ENCODE measurements at places on chromosomes 12 and 14.
A peak's percentile ranks its signal among the peaks of the same experiment; 100 is the strongest.

GRCh38 chr14:69650948-69651369, 39.6 kb downstream of the SUSD6 start:
- no peak for DNase-seq

DNA sequence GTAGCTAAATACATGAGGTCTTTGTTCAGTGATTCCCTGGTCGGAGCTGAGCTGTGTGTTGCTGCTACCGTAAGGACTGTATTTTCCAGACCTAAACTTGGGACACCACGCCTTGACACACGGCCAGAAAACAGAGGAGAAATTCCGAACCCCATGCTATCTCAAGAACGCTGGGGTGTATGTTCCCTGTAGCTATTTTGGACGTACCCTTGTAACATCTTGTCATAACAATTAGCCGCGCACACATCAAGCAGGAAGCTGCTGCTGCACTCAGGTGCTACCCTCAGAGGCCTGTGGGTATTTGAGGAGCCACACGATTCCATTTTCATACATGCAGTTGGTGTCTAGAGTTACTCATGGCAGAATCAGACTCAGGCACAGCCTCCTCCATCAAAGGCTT, 255.0 kb downstream of the TMEM132C start:
- no peak for DNase-seq

DNA sequence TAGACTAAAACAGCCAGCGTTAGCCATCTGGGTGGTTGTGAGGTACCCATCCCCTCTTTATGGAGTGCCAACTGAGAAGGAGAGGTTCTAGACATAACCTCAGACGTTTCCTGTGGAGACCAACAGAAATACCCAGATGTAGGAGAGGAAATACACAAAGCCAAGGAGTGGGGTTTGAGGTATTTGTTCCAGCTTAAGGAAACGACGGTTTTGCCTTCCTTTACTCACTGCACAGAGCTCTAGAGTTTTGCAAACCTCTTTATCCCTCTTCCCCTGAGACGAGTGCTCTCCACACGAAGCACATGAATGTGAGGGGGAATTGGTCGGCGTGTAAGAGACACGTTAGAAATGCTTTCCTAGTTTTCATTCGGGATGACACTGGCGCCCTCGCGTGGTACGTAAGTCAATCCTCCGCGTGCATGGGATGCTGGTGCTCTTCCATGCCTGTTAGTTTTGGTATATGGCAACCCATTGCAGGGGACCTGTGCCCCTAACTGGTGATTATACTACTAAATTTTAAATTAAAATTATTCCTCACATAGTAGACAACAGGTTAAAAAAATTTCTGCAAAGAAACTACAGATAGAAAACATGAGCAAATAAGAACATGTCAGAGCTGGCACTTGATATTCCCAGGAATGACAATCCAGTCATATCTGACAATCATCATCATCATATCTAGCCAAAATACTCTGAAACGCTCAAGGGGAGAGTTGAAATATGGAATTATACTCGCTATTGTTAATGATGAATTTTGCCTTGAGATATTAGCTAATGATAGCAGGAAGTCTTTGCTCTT, 121.7 kb downstream of the PPM1H start:
- DNase-seq, result peak; percentile 55

- DNase-seq, result peak; percentile 61
Observed at GRCh38 chr14:100246809-100247428, 8.0 kb downstream of the YY1 start.

GRCh38 chr14:56122301-56122700, 4.1 kb downstream of the PELI2 start:
- DNase-seq, result no peak

DNA sequence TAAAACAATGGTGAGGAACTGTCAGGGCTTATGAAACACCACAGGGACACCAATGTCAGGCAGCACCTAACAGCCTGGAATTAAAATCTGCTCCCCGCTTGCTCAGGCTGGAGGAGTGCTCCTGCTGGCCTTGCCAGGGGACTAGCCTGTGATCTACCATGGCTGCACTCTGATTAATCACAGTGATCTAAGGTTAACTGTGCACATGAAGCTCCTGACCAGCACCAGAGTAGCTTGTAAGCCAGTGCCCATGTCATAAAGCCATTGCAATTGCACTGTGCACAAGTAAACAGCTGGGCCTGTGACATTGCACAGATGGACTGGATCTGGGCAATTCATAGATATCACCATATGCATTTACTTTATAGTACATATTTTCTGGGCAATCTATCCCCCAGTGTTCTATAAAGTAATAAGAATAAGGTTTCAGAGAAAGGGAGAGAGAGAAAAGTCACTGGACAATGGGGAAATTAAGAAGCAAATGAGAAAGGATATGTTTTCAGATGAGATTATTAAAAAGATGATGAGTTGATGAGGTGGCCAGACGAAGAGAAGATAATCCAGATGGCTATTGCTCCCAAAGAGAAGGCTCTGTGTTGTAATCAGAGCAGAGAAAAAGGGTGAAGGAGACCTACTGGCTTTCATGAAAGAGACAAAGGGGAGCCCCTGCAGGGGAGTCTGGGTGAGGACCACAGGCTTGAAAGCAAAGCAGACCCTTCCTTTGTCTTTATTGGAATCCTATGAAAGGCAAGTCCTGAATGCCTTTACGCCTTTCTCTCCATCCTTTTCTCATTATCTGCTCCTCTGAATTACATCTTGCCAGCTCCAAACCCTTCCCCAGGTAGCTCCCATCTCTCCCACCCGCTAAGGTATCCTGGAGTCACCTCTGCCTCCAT, 145.8 kb downstream of the SLC38A6 start:
- DNase-seq, result no peak

DNA sequence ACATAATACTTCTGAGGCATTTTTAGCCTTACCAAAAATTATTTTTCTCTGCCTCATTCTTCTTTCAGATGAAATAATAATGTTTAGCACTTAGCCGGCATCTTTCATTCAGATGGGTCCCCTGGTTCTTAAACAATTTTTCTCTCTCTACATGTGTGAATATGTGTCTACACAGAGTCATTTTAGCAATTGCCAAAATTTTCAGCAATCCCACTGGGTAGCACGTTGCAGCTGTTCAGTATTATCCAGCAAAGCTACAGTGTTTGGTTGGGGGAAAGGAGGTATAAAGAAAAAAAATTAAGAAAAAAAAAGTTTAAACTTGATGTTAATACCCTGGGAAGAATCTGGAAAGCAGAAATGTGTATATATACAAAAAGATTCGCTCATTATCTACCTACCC, 160.5 kb upstream of the TRHDE start:
- no peak for DNase-seq

DNA sequence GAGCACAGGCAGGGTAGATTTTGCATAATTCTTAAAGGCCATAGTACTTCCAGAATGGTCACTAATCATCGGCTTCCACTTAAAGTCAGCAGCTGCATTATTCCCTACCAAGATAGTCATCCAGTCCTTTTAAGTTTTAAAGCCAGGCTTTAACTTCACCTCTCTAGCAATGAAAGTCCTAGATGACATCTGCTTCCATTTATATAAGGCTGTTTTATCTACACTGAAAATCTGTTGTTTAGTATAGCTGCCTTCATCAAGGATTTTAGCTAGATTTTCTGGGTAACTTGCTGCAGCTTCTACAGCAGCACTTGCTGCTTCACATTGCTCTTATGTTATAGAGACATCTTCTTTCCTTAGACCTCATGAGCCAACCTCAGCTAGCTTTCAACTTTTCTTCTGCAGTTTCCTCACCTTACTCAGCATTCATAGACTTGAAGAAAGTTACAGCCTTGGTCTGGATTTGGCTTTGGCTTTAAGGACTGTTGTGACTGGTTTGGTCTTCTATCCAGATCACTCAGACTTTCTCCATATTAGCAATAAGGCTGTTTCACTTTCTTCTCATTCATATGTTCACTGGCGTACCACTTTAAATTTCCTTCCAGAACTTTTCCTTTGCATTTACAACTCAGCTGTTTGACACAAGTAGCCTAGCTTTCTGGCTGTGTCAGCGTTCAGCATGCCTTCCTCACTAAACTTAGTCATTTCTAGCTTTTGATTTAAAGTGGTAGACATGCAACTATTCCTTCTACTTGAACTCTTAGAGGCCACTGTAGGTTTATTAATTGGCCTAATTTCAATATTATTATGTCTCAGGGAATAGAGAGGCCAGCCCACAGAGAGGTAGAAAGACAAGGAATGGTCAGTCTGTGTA, 209.9 kb upstream of the GARIN2 start:
- DNase-seq, result no peak

DNA sequence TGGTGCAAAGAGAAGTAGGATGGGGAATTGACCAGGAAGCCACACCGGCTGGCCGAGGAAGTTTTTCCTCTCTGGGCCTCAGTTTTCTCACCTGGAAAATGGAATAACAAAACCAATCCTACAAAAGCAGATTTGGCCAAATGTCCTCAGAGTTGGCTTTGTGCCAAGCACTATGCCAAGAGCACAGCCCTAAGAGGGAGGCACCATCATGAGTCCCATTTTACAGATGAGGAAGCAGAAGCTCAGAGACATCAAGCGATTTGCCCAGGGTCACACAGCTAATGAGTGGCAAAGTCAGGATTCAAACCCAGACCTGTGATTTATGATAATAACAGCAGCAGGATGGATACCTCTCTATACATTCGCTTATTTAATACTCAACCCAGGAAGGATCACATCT, 27.3 kb downstream of the RASAL1 start:
- DNase-seq, result no peak

- DNase-seq, result no peak
Observed at GRCh38 chr12:5201554-5202218, 158.0 kb downstream of the KCNA5 start.

GRCh38 chr12:122834104-122834920, 945 bp upstream of the HIP1R start:
- peak; percentile 73 for DNase-seq

DNA sequence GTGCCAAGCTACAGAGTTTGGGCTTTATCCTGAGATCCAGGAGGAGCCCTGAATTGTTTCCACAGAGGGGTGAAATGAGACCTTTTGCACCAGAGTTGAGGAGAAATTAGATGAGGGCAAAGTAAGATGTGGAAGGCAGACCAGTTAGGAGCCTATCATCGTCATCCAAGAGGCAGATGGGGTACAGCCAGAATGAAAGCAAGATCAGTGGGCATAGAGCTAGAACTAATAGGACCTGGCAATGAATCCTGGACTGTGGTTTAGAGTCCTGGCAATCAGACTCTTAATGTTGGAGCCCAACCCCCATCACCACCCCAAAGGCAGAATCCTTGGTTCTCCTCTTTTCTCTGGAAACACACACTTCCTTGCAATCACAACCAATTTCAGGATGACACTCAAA, 166.6 kb upstream of the HMGA2 start:
- DNase-seq, result no peak

GRCh38 chr14:64191756-64192155, 102.4 kb downstream of the ESR2 start:
- peak; percentile 67 for DNase-seq

DNA sequence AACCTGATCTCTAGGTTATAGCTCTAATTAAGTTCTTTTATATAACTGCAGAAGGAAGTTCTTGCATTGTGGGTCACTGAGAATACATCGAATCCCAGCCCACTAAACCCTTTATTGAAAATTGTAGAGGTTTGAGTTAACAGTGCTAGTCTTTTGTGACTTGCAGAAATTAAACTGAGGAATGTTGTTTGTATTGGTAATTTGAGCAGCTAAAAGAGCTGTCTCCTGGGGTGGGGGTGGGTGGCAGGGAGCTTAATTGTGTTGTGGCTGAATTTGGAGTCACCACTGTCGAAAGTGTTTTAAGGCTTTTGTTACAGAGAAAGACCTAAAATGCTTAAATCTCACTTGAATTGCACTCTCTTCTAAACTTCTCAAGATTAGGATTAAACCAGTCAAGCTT, 3.2 kb upstream of the COX8C start:
- no peak for DNase-seq

DNA sequence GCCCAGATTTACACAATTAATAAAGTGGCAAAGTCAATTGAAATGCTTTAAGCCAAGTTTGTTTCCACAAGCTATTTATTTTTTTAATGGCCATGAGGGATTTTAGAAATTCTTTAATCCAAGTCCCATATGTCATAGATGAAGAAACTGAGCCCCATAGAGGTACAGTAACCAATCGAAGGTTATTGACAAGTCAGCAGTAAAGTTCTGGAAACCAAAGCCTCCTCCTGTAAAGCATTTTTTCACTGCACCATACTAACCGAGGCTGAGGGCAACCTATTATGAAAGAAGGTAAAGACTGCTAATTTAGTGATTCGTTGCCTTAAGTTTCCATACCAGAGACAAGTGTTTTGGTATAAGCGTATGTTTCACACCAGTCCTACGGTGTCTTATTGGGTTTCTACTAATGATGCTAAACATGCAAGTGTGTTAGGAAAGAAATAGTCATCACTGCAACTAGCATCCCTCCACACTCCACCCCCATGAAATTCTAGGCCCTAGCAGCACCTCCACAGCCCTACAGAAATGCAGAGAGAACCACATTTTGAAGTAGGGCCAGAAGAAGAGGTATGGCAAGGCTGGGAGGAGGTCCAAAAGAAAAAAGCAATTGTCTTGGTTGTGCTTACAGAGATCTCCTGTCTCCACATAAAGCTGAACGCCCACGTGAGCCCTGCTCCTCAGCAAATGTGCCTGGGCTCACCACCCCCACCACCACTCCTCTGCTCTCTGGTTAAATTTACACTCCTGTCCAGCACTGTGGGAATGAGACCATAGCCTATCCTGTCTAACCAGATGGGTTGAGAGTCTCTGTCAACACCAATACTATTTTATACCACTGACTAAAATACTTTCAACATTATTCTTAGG, 271.1 kb upstream of the G2E3 start:
- DNase-seq, result no peak
